Foreskin keratinocyte (primary cell): ENCODE measurements at places on chromosomes 1 and 21. TPM values are rescaled to one million over a fixed set of nuclear protein-coding genes. Genes with fewer than 3 reads are reported as not detected.

- DNase-seq = peak; percentile 48
These were observed 1.0 kb upstream of the DIRAS3 start for GRCh38 chr1:68051475-68051874.

DNA sequence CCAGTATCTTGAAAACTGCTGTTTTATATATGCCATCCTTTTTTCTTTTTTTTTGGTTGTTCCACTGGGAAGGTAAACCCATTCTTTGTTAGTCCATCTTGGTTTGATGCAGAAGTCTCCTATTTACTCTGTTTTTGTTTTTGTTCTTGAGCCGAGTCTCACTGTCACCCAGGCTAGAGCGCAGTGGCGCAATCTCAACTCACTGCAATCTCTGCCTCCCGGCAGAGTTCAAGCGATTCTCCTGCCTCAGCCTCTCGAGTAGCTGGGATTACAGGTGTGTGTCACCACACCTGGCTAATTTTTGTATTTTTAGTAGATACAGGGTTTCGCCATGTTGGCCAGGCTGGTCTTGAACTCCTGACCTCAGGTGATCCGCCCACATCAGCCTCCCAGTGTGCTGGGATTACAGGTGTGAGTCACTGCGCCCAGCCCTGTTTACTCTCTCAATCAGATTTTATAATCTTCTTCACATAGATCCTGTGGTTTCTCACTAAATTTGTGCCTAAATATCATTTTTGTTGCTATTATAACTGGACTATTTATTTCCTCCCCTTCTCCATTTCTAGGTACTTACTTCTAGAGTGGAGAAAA, 12.5 kb downstream of the SYF2 start:
- DNase-seq = no peak

DNA sequence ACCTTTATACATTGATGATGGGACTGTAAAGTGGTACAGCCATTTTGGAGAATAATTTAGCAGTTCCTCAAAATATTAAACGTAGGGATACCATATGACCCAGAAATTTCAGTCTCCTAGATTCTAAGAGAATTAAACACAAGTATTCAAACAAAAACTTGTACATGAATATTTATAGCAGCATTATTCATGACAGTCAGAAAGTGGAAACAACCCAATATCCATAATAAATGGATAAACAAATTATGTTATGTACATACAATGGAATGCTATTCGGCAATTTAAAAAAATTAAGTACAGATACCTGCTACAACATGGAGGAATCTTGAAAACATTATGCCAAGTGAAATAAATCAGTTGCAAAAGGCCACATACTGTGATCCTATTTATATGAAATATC, 16.9 kb upstream of the DDX59 start:
- no peak for DNase-seq

The GPATCH2 gene
- polyA plus RNA-seq = 3.7 and 5.3 TPM in 2 replicates

DNA sequence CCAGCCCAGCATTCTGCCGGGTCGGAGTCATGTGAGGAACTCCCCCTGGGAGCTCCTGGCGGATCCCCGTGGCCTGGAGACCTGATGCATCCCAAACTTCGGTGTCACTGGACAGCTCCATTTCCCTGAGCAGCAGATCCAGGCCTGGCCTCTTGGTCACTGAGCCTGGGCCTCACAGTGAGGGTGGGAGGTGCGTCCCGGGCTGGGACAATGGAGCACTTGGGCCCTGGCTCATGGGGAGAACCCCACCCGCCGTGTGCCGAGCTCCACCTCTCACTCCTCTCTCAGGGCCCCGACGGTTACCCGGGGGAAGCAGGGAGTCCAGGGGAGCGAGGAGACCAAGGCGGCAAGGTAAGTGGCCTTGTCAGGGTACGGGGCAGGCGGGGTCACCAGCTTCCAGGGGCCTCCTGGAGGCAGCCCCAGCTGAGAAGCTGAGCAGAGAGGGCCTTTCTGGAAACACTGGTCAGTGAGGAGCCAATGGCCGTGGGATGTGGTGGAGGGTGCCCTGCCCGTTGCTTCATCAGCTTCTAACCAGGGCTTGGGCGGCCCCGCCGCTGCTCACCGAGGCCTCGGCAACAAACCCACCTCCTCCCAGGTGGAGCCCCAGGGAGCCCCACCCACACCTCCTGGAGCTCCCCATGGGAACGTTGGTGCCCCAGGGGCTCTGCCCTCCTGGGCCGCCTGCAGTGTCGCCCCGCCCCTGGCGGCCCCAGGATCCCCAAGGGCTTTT, 19.8 kb downstream of the COL6A2 start:
- no peak for DNase-seq

DNA sequence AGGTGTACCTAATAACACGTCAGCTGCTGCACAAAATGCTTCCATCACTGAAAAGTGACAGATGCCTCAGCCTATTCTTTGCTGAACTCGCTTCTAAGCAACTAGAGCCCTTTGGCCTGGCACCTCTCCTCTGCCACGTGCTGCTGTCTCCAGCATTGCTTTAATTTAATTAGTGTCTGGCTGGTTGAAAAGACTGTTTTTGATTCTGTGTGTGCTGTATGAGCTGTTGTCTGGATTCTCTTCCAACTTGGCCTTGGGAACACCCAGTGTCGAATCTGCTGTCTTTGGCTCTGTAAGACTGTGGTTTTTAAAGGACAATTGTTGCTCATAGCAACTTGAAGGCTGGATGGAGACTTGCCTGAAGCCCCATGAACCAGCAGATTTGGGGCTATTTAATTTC, 109.5 kb downstream of the PSMG1 start:
- no peak for DNase-seq

- peak; percentile 38 for DNase-seq
These were observed 40.3 kb downstream of the XPR1 start for GRCh38 chr1:180672105-180672504.

DNA sequence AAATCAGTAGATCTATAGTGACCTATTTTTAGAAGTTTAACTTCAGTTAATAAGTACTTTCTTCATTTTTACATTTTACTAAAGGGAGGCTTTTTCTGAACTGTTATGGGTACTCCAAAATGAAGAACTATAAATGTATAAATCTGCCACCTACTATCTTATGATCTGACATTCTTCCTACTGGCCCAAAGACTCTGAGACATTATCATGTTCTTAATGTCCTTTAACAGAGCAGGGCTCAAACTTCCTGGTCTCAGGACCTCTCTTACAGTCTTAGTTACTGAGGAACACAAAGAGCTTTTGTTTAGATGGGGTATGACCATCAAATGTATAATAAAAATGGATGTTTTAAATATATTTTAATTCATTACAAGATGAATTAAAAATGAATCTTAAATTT, 8.9 kb downstream of the TRIM33 start:
- no peak for DNase-seq

The DFFB gene
- 3.9 and 4.3 TPM in 2 replicates for polyA plus RNA-seq

DNA sequence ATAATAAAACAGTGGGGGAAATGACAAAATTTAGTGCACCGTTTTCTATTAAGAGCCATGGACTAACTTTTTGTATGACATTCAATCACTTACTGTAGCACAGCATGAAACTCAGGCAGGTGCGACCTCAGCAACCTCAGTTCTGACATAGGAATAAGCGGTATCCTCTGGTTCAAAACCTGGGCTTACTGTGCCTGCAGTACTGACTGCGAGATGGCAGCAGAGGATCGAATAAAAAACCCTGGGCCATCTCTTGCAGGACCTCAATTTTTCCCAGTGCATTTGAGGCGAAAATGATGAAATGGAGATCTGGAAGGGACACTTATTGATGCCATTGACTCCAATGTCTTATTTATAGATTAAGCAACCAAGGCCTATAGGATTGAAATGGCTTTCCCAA, 214.7 kb downstream of the ADGRL2 start:
- no peak for DNase-seq

DNA sequence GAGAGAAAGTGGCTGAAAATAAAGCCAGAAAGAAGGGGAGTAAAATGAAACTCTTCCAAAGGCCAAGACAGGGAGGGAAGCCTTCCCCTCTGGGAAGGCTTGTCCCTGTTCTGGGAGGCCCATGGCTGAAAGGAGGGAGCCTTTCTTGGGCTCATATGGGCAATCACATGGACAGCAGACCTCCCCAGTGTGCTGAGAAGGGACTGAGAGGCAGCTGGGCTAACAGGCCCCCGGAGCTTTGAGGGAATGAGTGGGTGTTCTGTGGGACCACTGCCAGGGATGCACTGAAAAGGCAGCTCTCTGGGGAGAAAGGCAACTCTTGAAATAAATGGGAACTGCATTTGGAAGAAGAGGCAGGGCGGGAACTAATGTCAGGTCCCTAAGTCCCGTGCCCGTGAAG, 39.1 kb downstream of the KANK4 start:
- DNase-seq = no peak

DNA sequence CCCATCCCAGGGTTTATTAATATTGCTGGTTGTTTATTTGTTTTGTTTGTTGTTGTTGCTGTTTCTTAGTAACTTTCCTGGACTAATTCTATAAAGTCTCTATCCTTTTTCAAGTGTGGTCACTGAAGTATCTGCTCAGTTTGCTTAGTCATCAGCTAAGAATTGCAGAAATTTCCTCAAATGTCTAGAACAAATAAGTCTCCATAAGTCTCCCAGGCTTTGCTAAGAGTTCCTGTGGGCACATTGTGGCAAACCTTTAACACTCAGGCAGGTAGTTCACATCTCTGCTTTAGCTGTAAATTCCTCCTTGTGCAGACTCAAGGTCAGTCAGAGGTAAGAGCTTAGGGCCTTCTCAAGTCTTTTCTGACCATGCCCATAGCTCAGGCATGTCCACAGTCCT, 38.9 kb upstream of the C1orf185 start:
- DNase-seq = peak; percentile 89

The MYBPH gene
- polyA plus RNA-seq = not detected in 2 replicates

- no peak for DNase-seq
These were observed 212.2 kb downstream of the LYPLAL1 start for GRCh38 chr1:219385787-219386427.

GRCh38 chr1:234488054-234489006, 9.4 kb upstream of the TARBP1 start:
- peak; percentile 84 for DNase-seq

The SHE gene
- polyA plus RNA-seq = not detected in 2 replicates

The AUNIP gene
- polyA plus RNA-seq = 8.1 and 9.7 TPM in 2 replicates

- no peak for DNase-seq
These were observed 451.2 kb upstream of the ADGRL4 start for GRCh38 chr1:79457562-79458224.

The GNAT2 gene
- polyA plus RNA-seq = 0.04 and 0.09 TPM in 2 replicates

DNA sequence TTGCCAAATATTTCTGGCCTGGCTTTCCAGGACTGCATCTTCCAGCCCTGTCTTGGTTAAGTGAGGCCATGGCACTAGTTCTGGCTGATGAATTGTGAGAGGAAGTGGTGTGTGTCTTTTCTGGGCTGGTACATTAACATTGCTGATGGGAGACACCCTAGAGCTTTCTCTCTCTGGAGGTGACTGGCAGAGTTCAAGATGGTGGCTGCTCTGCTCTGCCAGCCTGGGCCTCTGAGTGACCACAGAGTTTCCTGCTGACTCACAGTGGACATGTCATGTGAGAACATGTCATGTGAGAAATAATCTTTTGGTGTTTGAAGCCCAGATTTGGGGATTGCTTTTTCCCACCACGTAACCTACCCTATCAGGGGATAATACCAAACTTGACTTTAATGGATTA, 218.0 kb upstream of the KIAA0040 start:
- no peak for DNase-seq

DNA sequence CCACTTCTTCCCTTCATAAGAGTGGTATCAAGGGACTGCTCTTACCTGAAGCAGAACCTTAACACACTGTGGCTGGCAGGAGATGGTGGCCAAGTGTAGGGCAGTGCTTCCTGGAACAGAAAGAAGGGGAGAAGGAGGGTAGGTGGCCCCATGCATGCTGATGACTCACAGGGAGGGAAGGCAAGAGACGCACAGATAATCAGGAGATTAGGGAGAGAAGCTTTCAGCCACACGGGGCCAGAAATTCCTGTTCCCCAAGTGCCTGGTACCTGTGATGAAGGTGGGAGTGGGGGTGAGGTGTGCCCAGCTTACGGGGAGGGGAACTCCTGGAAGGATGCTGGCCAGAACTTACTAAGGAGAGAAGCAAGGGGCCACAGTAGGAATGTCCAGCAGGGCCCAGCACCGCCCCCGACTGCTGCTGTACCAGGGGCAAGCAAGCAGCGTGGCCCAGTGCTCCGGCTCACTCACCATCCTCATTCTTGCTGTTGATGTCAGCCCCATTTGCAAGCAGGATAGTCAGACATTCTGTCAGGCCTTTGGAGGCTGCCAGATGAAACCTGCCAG, 7.7 kb downstream of the ANKRD35 start:
- no peak for DNase-seq

DNA sequence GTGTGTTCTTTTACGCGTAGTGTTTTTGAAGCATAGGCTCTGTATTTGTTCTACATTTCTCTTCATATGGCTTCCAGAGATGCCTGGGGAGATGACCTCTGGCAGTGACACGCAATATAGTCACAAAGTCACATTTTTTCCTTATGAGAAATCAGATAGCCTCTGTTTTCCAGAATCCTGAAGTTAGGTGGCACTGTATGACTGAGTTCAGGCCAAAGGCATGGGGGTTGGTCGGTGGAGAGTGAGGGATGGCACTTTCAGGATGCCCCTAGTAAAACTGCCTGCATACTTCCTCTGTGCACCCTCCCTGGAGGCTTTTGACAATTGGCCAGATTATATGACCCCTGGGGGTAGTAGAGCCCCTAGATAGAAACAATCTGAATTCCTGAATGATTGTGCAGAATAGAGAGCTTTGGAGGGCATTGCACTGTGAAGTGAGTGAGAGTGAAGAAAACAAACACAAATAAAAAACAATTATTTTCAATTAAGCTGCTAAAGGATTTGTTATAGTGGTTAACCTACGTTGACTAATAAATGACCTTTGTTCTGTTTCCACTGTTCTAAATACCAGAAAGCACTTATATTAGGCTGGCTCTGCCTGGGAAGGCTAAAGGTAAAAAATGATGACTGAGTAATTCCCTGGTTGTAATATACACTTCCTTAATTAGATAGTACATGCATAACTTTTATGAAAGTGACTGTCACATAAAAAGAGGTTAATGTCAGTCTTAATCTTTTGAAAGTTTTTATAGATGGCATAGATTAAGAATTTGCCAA, 1660.8 kb downstream of the PLA2G4A start:
- DNase-seq = no peak

DNA sequence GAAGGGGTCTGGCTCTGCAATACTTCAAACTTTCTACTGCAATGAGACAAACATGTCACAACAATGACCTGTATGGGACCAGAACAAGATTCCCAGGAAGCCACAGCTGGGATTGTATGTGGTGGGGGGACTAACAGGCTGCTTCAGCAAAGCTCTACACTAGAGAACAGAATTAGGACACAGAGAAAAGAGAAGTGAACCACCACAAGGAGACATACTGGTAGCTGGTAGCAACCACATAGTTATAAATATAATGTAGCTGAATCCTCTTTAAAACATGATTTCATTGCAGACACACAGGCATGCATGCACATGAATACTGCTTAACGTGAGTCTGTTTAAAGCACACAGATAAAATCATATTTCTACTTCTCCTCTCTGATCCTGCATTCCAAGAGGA, 3.5 kb upstream of the ILDR2 start:
- DNase-seq = no peak

DNA sequence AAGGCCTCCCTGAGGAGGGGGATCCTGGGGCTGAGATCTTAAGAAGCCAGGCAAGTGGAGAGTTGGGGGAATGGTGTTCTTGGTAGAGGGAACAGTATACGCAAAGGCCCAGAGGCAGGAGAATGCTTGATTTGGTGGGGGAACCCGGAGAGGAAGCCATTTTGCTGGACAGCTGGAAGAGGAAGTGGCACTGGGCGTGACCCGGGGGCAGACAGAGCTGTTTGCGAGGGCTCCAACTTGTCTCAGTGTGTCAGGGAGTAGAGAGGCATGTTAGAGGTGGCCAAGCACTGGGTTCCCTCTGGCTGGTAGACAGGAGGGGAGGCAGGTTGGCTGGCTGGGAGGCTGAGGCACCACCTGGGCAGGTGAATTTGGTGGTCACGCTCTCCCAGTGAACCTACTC, 96.3 kb upstream of the ACTL8 start:
- no peak for DNase-seq
